Right forelimb (tissue), 1 donor: ENCODE measurements at places on chromosomes 16 and 17.

- no peak for DNase-seq
These were observed 22.6 kb downstream of the RABEP1 start for GRCh38 chr17:5304636-5305035.

- no peak for DNase-seq
These were observed 256.1 kb upstream of the SALL1 start for GRCh38 chr16:51407199-51407598.

- DNase-seq, result no peak
These were observed 1.5 kb upstream of the PRM2 start for GRCh38 chr16:11277607-11278337.

DNA sequence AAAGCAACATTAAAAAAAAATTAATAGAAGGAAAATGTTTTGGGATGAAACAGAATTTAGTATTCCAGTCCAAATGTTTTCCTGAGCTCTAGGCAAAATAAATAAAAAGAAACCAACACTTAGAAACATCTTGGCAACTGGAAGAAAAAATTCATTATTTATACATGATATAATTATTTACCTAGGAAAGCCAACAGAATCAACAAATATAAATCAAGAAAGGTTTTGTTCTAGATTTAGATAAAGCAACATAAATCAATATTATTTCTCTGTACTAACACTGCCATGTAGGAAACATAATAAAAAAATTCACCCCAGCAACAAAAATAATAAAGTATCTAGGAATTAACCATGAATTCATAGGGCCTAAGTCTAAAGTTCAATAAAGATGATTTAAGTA lies 167.4 kb downstream of the MYO1D start:
- DNase-seq, result no peak

- no peak for DNase-seq
These were observed 33.2 kb downstream of the METTL16 start for GRCh38 chr17:2478458-2478857.

GRCh38 chr17:44820631-44821212 lies 9.4 kb downstream of the GJC1 start:
- DNase-seq, result no peak

DNA sequence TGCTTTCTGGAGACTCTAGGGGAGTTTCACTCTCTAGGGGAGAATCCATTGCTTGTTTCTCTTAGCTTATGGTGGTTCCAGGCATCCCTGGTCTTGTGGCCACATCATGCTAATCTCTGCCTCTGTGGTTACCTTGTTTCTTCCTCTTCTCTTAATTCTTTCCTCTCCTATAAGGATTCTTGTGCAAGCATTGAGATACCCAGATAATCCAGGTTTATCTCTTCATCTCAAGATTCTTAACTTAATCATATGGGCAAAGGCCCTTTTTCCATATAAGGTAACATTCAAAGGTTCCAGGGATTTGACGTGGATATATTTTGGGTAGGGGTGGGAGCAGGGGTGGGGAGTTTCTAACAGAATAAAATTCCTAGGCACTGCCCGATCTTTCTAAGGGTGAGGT lies 32.6 kb downstream of the FAM20A start:
- DNase-seq, result no peak

GRCh38 chr17:69335058-69335457 lies 8.1 kb upstream of the ABCA5 start:
- DNase-seq, result no peak

- DNase-seq, result peak; percentile 68
These were observed 721 bp upstream of the WFIKKN2 start for GRCh38 chr17:50834429-50835300.

DNA sequence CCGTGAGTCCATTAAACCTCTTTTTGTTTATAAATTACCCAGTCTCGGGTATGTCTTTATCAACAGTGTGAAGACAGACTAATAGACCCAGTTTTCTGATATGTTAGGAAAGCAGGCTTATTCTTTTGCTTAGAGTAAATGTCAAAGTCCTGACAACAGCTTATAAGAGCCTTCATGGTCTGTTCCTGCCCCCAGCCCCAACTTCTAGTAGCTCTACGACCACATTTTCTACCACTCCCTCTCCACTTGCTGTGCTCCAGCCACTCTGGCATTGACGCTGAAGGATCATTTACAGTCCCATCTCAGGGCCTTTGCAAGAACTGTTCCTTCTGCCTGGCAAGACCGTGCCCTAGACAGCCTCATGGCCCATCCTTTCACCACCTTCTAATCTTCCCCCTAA lies 104.6 kb upstream of the GPR139 start:
- no peak for DNase-seq

- no peak for DNase-seq
These were observed 37.2 kb downstream of the MFSD11 start for GRCh38 chr17:76775021-76775600.

DNA sequence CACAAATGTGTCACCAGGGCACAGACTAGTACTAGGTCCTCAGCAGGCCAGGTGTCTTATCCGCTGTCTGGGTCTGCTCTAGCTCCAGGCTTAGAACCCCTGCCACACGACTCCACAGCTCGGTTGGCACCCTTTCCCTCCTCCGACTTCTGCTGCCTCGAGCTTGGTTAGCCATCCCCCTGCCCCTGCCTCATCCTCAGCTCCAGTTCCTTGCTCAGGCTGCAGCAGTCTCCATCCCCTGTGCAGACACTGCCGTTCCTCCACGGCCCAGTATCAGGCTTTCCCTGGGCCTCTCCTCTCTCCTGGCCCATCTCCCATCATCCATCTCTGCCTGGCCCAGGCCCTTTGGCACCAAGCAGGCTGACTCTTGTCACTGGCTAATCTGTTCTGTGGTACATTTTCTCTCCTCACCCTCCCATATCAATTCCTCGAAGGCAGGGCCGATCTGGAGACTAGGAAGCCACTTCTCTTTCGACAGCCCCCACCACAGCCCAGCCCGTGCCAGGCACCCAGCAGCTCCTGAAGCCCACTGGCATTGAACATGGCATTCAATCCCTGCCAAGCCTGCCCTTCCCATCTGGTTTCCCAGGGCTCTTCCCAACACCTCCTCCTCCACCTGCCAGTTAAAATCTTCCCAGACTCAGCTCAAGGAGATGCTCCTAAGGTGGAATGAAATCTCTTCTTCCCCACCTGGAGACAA lies 1.4 kb upstream of the GRN start:
- no peak for DNase-seq

DNA sequence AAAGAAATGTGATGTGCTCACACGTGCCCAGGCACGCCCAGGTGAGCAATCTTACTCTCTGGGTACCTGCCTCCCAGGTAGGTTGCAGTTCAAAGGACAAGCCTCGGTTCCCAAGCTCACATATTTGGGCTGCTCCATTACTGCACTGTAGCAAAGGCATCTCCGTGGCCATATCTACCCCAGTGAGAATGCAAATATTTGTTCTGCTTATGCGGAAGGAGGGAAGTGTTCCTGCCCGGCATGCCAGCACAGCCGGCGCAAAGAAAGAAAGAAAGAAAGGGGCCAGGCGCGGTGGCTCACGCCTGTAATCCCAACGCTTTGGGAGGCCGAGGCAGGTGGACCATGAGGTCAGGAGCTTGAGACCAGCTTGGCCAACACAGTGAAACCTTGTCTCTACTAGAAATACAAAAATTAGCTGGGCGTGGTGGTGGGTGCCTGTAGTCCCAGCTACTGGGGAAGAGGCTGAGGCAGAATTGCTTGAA lies 30.7 kb downstream of the SLC43A2 start:
- no peak for DNase-seq

GRCh38 chr16:28167221-28167620 lies 44.5 kb downstream of the XPO6 start:
- no peak for DNase-seq

GRCh38 chr17:57408071-57408811 lies 151.9 kb downstream of the MSI2 start:
- DNase-seq, result no peak

- no peak for DNase-seq
These were observed 365.8 kb downstream of the CPPED1 start for GRCh38 chr16:12437761-12438440.

GRCh38 chr17:38420518-38420917 lies 7.7 kb upstream of the ARHGAP23 start:
- DNase-seq, result no peak

GRCh38 chr17:13428611-13429042 lies 173.1 kb downstream of the HS3ST3A1 start:
- DNase-seq, result no peak

DNA sequence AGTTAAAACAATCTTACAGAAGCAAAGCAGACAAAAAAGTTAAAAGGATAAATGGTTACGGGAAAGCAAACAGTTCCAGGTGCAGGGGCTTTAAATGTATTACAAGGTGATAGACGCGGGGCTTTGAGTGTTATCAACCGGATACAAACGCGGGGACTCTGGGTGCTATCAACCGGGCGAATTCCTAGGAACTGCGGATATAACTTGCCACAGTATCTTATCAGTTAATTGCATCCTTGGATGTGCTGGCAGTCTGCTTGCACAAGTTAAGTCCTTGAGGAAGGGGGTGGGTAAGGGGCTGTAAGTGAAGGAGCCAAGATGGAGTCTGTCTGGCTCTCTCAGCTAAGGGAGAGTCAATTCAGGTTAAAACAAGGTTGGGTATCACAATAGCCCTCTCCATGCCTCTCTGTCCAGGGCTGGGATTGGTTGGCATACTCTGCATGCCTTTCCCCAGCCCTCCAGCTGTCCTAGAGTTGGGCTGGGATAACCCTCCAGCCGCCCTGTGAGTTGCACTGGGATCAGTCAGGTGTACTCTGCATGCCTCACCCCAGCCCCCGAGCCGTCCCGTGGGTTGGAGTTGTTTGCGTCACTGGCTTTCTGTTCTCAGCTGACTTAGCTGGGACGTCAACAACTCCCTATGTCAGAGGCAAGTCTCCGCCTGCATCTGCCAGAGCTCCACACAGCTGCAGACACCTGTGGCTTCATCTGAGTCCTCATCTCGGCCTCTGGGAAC lies 40.9 kb downstream of the TMEM235 start:
- no peak for DNase-seq

DNA sequence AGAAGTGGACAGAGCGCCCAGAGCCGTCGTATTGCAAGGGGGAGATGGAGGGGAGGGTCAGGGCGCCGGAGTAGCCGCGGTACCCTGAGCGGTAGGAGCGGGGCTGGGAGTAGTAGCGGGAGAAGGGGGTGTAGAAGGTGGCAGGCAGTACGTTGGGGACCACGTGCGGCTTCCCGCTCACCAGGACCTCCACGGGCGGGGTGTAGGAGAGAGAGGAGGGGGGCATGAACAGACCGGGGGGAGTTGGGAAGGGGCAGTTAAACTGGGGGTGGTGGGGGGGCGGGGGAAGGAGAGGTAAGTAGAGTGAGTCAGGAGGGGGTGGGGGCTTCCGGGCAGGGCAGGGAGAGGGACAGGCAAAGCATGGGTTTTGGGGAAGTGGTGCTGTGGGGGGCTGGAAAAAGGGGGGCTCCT lies 16.8 kb downstream of the ST6GALNAC2 start:
- no peak for DNase-seq

DNA sequence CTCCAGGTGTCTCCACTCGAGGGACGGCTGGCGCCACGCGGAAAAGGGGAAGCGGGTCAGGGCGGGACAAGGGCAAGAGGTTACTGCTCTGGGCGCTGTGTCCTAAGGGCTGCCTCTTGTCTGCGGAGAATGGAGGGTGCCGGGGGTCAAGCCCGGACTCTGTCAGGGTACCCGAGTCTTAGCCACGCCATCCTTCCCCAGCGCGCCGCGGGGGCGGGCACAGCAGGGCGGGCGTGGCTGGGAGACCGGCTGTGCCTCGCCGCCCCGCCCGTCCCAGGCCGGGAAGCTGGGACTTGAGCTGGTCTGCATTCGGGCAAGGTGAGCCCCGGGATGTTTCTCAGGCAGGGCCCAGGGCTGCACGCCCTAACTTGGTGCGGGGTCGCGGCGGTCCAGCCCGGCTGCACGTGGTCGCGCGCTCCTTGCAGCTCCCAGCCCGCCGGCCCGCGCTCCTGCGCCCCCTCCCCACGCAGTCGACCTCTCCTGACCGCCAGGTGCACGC lies 6.2 kb upstream of the ACTG1 start:
- DNase-seq, result no peak

DNA sequence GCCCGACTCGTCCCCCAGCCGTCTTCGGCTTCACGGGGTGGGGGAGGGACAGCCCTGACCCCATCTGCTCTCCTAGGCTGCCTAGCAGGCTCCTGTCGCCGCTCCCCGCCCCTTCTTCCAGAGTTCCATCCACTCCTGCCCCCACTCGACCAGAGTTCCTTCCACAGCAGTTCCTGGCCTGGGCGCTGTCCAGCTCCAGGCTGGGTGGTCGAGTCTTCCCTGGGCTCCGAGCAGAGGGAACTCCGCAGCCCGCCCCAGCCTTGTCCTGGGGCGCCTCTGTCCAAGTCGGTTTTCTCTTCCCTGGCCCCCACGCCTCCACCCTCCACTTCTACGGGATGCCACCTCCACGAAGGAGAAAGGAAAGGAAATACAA lies 1.4 kb downstream of the PYY start:
- DNase-seq, result peak; percentile 61
